ENCODE measurements at places on chromosomes 3 and 15. TPM values are rescaled to one million over a fixed set of nuclear protein-coding genes. Genes with fewer than 3 reads are reported as not detected.

- DNase-seq, result no peak
Observed at GRCh38 chr3:116449546-116450350, 4.5 kb upstream of the LSAMP start.

GRCh38 chr3:5314897-5315296 lies 127.4 kb downstream of the EDEM1 start:
- no peak for DNase-seq

EXD1 gene
- total RNA-seq, result not detected

TAGLN3 gene
- total RNA-seq, result 0.37 TPM

DNA sequence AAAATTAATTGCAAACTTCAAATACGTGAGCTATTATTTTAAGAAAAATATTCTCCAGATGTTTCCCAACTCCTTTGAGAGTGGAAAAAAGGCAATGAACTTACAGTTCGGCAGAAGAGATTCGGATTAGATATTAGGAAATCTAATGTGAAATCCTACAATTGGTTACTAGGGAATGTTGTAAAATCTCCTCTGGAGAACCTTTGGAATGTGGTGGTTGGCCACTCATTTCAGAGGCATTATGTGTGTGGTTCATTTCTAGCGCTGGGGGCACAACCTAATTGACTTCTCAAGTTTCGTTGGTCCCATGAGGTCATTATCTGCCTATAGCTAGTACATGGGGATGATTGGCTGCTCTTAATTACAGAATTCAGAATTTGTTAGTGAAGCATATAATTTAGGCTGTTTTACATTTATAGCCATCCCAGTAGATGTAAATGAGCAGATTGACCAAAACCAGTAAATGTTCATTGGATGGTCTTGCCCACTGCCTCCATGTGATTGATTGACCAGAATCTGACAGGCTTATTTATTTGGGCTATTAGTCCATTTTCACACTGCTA lies 34.6 kb upstream of the CMSS1 start:
- no peak for DNase-seq

- DNase-seq, result no peak
Observed at GRCh38 chr3:141089339-141090152, 38.4 kb downstream of the SPSB4 start.

EHD4 gene
- total RNA-seq, result 42.7 TPM

GRCh38 chr3:29497282-29497681 lies 216.4 kb downstream of the RBMS3 start:
- no peak for DNase-seq

GRCh38 chr3:127674101-127674721 lies 1.5 kb downstream of the ABTB1 start:
- DNase-seq, result peak; percentile 22

C3orf22 gene
- not detected for total RNA-seq

DNA sequence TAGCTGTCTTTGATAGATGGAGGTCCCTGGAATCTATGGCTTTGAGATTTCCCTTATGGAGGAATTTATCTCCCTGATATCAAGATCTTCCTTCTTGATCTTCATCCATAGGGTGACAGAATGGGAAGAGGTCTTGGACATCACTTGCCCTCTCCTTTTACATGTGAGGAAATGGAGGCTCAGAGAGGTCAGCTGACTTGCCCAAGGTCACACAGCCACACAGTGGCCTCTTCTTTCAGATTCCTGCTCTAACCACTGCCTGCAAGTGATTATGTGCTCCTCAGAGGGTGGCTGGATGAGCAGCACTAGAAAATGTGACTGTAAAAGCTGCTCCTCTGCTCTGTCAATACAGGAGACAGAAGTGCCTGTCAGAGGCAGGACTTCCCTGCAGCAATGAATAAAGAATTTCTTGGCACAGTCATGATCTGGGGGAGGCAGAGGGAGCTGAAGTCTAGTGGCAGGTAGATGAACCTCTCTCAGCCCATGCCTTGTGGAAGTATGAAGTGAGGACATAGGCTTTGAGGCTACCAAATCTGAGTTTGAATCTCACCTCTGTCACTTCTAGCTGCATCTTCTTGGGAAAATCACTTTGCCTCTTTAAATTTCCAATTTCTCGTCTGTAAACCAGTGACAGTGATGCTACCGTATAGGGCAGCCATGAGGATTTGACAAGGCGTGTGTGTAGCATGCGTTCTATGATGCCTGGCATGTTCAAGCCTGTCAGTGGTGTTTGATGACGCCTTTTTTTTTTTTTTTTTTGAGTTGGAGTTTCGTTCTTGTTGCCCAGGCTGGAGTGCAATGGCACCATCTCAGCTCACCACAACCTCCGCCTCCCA lies 12.0 kb downstream of the SSUH2 start:
- DNase-seq, result no peak

- no peak for DNase-seq
Observed at GRCh38 chr15:39555885-39556284, 25.0 kb upstream of the THBS1 start.

- no peak for DNase-seq
Observed at GRCh38 chr15:66741646-66742045, 39.6 kb downstream of the SMAD6 start.

MANF gene
- 83.4 TPM for total RNA-seq

KLF15 gene
- total RNA-seq, result 1.6 TPM

MED12L gene
- total RNA-seq, result 0.37 TPM

DNA sequence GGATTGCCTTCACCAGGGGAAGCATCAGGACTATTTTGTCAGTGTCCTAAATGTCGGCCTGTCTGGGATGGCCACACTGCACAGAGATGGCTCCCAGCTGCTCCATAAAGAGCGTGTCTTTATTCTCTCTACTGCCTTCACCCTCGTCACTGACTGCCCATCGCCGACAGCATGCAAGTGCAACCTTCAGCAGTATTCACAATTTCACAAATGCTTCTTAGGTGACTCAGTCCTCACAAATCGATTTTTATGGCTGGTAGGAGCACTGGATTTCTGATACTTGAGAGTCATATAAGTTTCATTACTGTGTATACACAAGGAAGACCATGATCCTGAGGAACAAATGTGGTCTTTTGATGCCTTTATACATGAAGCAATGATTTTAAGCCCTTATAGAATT lies 1.1 kb upstream of the SSUH2 start:
- DNase-seq, result no peak

SEMA5B gene
- 0.15 TPM for total RNA-seq

GRCh38 chr15:101325263-101326025 lies 30.4 kb upstream of the SNRPA1 start:
- no peak for DNase-seq

GRCh38 chr3:42288385-42288784 lies 22.4 kb upstream of the CCK start:
- DNase-seq, result no peak

SNX33 gene
- 24.3 TPM for total RNA-seq

GRCh38 chr15:91696981-91697380 lies 156.5 kb upstream of the SLCO3A1 start:
- no peak for DNase-seq

GRCh38 chr15:88512078-88512477 lies 34.4 kb downstream of the DET1 start:
- no peak for DNase-seq

- peak; percentile 89 for DNase-seq
Observed at GRCh38 chr15:74382004-74382816, 14.8 kb upstream of the CYP11A1 start.

DNA sequence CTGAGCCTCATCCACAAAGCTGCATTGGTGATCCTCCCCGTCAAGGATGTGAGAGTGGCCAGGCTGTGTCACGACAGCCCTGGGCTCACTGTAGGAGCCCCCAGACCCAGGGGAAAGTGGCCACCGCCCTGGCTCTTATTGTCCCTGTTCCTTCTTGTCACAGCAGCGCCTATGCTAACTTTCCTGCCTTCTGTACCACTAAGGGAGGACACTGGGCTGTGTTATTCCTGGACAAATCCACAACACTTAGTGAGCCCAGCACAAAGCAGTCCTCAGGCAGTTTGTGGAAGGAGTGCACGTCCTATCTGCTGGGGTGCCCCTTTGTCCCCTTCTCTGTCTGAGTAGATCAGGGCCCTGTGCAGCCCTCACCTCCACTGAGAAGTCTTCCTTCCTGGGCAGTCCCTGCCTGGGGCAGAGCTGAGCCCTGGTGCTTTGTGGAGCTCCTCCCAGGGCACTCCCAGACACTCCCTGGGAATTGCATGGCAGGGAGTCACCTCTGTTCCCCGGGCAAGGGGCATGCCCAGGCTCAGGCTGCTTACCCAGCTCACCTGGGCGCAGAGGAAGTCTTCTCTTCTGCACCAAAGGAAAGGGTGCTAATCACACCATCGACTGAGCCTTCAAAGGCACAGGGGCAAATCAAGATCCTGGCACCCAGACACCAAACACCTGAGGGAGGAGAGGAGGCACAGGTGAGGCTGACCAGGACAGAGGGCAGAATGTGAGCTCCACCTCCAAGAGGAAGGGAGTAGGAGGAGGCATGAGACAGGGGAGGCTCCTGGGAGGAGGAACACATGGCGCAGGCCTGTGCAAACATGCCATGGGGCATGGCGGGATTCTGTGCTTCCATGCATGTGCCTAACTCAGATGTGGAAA lies 138.7 kb downstream of the KLF13 start:
- peak; percentile 84 for DNase-seq

ZBTB47 gene
- total RNA-seq, result 5.7 TPM

DNA sequence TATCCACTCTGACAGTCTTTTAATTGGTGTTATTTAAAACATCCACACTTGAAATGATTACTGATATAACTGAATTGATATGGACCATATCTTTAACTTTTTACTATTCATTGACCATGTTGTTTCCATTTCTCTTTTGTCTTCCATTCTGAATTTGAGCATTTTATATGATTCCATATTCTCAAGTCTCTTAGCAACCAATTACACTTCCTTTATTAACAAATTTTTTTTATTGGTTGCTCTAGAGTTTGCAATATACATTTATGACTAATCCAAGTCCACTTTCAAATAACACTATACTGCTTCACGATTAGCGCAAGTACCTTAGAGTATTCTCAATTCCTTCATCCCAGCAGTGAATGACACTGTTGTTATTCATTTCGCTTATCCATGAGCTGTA lies 16.4 kb downstream of the RFX7 start:
- DNase-seq, result no peak

DNA sequence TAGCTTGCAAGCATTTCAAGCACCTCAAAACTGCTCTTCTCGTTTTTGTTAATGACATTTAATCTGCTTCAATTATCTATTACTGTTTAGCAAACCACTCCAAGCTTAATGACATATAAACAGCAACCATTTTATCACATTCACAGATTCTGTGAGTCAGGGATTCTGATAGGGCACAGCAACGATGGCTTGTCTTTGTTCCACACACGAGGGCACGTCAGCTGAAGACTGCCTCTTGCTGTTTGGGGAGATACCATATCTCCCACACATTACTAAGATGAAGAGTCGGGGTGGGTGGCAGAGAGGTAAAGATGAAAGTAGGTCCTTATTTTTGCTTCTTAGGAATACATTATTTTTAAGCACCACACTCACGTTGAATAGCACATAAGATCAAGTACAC lies 19.3 kb downstream of the CPOX start:
- DNase-seq, result no peak

- DNase-seq, result no peak
Observed at GRCh38 chr3:113496924-113497323, 18.0 kb downstream of the SPICE1 start.

NR2F2 gene
- total RNA-seq, result 35.3 TPM

GOLGA8S gene
- 0.09 TPM for total RNA-seq

- DNase-seq, result no peak
Observed at GRCh38 chr3:196044513-196044912, 37.4 kb downstream of the TFRC start.

CYP8B1 gene
- not detected for total RNA-seq

GRCh38 chr3:108322352-108322751 lies 26.0 kb downstream of the HHLA2 start:
- no peak for DNase-seq

- DNase-seq, result no peak
Observed at GRCh38 chr3:88226910-88227309, 77.2 kb downstream of the C3orf38 start.

DNA sequence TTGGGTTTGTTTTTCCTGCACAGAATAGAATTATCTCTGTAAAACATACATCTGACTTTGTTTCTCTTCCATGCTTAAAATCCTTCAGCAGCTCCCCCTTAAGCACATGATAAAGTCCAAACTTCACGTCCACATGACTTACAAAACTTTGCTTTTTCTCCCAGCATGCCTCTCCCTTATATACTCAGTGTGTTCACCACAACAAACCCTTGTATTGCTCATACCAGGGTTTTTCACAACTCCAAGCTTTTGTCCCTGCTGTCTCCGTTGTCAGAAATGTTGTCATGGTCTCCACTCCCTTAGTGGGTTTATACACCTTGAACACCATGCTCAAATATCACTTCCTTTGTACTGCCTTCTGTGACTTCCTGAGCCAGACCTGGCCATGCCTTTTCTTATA lies 91.1 kb upstream of the MITF start:
- DNase-seq, result no peak

DNA sequence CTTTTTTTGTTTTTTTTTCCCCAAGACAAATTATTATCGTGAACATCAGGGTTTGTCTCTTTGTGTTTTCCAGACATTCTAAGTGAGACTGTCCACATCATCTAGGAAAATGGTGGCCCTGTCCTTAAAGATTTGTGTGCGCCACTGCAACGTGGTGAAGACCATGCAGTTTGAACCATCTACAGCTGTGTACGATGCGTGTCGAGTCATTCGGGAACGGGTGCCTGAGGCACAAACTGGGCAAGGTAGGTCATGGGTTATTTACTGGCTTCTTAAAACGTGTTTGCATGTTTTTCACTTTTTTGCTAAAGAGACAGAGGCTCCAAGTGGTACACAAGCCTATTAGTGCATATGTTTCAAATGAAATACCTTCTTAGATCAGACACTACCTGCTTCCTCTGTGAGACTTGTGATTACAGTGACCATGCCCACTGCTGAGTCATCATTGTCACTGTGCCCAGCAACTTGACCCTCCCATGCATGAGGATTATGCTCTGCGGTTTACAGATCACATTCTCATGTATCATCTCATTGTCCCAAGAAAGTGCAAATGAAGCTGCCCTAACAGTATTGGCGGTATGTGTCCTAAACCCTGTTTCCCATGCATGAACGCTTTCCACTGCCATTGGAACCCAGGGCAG lies 395.2 kb upstream of the TPM1 start:
- peak; percentile 61 for DNase-seq

DNA sequence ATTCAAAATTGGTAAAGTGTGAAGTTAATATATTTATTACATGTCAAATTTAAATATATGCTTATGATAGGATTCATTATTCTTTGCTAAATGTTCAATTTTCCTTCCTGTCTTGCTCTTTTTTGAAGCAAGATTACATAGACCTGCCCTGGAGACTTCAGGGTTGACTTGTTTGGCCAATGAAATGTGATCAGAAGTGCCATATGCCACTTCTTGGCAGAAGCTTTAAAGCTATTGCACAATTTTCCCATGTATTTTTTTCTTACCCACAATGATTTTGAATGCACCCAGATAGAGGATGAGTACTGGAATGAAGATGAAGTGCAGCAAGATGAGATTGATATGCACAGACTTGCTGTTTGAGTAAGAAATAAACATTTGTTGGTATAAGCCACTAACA lies 406.3 kb upstream of the BCHE start:
- DNase-seq, result no peak

DNA sequence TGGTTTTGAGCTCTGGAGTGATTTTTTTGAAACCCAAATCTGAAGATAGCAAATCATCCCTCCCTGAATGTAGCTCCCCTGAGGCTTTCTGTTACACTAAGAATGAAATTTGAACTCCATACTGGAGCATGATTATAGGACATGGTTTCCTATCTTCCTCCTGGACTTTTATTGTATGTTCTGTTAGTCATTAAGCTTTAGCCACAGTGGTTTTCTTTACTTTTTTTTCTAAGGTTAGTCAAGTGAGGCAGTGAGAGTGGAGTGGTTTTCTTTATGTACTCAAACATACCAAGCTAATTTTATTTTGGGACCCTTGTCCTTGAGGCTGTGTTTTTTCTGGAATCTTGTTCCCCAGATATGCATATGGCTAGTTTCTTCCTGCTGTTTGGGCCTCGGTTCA lies 55.2 kb upstream of the FRMD4B start:
- DNase-seq, result no peak

SAXO2 gene
- 1.5 TPM for total RNA-seq

All from left colon (tissue), 2 donors.